ENCODE measurements at places on chromosomes 1 and 21.

DNA sequence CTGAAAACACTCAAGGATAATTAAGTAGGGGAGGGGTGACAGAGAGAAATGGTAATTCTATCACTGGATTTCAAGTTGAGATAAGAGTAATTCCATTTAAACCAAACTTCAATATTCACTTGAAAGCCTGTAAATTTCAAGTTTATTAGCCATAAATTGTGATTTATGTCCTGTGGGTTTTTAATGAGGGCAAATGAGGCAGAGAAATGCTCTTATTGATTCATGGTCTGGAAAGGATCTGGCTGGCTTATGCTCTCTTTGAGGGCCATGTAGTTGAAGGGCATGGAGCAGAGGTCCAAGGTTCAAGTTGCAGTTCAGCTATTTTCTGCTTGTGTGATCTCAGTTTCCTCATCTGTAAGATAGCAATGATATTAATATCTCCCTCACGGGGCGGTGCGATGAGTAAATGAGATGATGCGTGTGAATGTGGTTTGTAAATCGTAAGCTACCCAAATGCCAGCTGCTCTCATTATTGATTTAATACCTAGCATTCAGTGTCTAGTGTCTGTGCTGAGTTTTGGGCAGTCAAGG is 12.3 kb downstream of the OLFML3 start:
- no peak for DNase-seq

DNA sequence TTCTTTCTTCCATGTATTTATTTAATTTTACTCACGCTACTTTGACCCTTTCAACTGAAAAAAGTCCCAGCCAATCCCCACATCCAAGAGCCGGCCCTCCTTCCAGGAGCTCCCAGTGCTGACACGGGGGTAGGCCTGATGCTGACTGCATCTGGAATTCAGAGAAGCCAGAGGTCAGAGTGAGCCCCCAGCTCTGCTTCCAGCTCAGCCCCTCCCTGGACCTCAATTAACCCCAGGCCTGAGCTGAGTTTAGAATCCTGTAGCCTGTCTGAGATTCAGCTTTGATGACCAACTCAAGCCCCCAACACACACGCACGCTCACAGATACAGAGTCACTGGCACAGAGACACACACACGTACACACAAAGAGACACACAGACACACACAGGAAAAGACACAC is 247.9 kb downstream of the NPHP4 start:
- no peak for DNase-seq

- DNase-seq: no peak
These were observed 12.8 kb upstream of the CNTN2 start for GRCh38 chr1:205030241-205030640.

DNA sequence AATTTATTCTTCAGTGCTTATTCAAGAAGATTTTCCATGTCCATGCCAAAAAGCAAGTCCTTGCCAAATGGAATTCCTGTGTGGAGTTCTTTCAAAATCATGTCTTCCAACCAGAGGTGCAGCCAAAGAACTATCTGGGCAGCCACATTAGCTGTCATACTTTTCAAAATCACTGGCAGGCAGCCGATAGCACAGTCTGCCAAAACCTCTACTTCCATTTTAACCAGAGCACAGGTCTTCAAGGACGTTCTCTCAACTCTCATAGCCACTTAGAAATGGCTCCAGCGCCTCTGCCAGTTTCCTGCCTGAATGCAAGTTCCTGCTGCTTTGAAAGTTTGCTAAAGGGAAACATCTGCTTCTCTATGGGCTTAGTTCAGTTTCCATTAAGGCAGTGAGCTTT is 975.7 kb upstream of the ADGRL4 start:
- DNase-seq: no peak

DNA sequence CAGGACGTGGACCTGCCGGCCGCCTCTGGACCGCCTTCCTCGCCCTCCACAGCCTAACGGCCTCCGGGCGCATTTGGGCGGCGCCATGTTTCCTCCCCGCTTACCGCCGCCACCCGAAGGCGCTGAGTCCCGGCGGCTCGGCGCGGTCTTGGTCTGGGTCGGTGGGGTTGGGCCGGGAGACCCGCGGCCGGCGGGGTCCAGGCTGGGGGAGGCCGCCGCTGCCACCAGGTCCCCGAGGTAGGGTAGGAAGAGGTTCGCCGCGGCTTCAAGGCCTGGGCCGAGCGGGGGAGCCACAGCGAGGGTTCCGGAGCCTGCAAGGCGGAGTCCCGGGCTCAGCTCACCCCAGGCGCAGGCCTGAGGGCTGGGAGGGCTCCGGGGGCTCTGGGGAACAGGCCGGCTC is 5.5 kb downstream of the OR2C3 start:
- no peak for DNase-seq

DNA sequence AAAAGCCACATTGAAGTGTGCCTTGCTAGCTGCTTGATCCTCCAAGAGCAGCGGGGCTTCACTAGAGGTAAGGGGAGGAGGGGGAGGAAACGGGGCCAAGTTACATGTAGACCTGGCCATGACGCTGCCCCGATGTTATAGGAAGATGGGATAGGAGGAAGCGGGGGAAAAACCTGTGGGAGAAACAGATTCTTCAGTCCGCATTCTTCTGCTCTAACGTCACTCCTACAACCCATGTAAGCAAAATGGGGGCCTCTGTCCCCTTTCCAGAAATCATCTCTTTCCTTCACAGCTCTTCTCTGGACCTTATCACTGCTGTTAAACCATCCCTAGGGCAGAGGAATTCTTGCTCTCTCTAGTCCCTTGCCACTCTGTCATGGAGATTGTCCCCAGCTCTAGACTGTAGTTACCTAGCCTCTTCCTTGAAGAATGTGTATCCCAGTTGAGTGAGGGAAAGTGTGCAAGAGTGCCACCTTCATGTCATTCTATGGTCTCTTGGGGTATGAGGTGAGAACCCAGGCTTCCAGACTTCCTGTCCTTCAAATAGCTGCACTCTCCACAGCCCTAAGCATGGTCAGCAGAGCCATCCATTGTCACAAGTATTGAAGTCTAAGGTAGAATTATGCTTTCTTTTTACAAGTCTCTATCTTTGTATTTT is 11.4 kb downstream of the PLEKHO1 start:
- peak; percentile 34 for DNase-seq

GRCh38 chr1:95021805-95022643 is 50.7 kb downstream of the ALG14 start:
- no peak for DNase-seq
